Upper lobe of left lung (tissue), 6 donors: ENCODE measurements at places on chromosomes 7 and 10. TPM values are rescaled to one million over a fixed set of nuclear protein-coding genes. Genes with fewer than 3 reads are reported as not detected.
A peak's percentile ranks its signal among the peaks of the same experiment; 100 is the strongest.

GRCh38 chr10:132319853-132320653 lies 11.9 kb upstream of the LRRC27 start:
- peak overlapping the region; percentile 22 for H3K27ac ChIP-seq
- H3K36me3 ChIP-seq = no peaks in the 10 kb centered on the region
- no peak for DNase-seq
- peaks cover 6% of the 10 kb centered on the region for H3K4me1 ChIP-seq
- H3K4me3 ChIP-seq = no peak overlapping the region
- no peaks in the 10 kb centered on the region for H3K27me3 ChIP-seq

The INHBA gene
- 69.8 TPM for total RNA-seq

- H3K4me1 ChIP-seq = peaks cover 16% of the 10 kb centered on the region
- H3K36me3 ChIP-seq = no peaks in the 10 kb centered on the region
- H3K4me3 ChIP-seq = no peak overlapping the region
- H3K27ac ChIP-seq = no peak overlapping the region
- H3K27me3 ChIP-seq = no peaks in the 10 kb centered on the region
Measured at GRCh38 chr10:119521443-119522204, 20.9 kb downstream of the RGS10 start.

The TSPAN33 gene
- total RNA-seq = 2.6 TPM

The PDE6C gene
- not detected for total RNA-seq

DNA sequence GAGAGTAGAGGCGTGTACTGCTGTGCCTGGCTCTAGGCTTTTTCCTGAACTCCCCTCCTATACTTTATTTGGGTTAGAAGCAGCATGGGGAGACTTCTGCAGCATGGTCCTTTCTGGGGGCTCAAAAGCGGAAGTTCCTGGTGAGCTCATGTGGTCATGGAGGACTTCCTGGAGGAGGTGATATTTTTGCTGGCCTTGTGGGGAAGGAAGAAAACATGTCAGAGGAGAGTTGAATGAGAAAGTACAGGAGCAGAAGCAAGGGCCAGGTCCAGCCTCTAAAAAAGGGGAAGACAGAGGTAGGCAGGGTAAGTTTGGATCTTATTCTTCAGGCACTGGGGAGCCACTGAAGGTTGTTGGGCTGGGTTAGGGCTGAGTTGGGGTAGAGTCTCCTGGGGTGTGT lies 45.5 kb downstream of the CASTOR2 start:
- H3K27me3 ChIP-seq = no peaks in the 10 kb centered on the region
- no peaks in the 10 kb centered on the region for H3K36me3 ChIP-seq
- DNase-seq = no peak
- no peaks in the 10 kb centered on the region for H3K4me1 ChIP-seq
- no peak overlapping the region for H3K4me3 ChIP-seq

DNA sequence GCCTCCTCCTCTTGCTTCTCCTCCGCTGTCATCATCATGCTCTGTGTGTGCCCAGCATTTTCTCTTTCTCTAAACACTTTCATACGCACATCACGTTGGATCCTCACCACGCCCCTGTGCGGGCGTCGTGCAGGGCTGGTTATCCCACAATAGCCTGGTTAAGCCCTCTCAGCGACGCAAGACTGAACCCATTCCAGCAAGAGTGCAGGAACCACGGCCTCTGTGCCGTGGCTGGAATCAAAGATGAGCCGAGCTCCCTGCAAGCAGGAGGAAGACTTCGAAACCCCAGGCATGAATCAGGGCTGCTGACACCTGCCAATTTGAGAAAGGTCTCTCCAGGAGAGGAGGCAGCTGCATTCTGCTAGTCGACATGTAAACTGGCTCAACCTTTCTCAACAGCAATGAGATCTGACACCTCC lies 74.8 kb upstream of the FOXK1 start:
- no peaks in the 10 kb centered on the region for H3K27me3 ChIP-seq
- no peak overlapping the region for H3K27ac ChIP-seq
- no peaks in the 10 kb centered on the region for H3K36me3 ChIP-seq
- no peak overlapping the region for H3K4me3 ChIP-seq
- no peak for DNase-seq
- no peaks in the 10 kb centered on the region for H3K4me1 ChIP-seq

- H3K27me3 ChIP-seq = no peaks in the 10 kb centered on the region
- no peak overlapping the region for H3K27ac ChIP-seq
- peaks cover 68% of the 10 kb centered on the region for H3K36me3 ChIP-seq
- no peaks in the 10 kb centered on the region for H3K4me1 ChIP-seq
- DNase-seq = no peak
Measured at GRCh38 chr7:151141855-151142685, 25.4 kb downstream of the GBX1 start.

- peaks cover 47% of the 10 kb centered on the region for H3K4me1 ChIP-seq
- peak overlapping the region; percentile 61 for H3K27ac ChIP-seq
- DNase-seq = peak; percentile 28
- no peaks in the 10 kb centered on the region for H3K36me3 ChIP-seq
- no peaks in the 10 kb centered on the region for H3K27me3 ChIP-seq
Measured at GRCh38 chr7:2843191-2843685, 870 bp downstream of the GNA12 start.

GRCh38 chr10:26780793-26781601 lies 79.8 kb downstream of the ABI1 start:
- no peak overlapping the region for H3K27ac ChIP-seq
- DNase-seq = no peak
- no peaks in the 10 kb centered on the region for H3K27me3 ChIP-seq
- no peaks in the 10 kb centered on the region for H3K36me3 ChIP-seq
- H3K4me3 ChIP-seq = no peak overlapping the region

The BTBD16 gene
- total RNA-seq = not detected

The SVOPL gene
- 0.63 TPM for total RNA-seq

GRCh38 chr10:113025487-113025886 lies 75.4 kb downstream of the TCF7L2 start:
- no peaks in the 10 kb centered on the region for H3K36me3 ChIP-seq
- no peak overlapping the region for H3K27ac ChIP-seq
- peaks cover 45% of the 10 kb centered on the region for H3K4me1 ChIP-seq
- no peaks in the 10 kb centered on the region for H3K27me3 ChIP-seq

- no peaks in the 10 kb centered on the region for H3K27me3 ChIP-seq
- H3K36me3 ChIP-seq = no peaks in the 10 kb centered on the region
- no peak overlapping the region for H3K4me3 ChIP-seq
- H3K4me1 ChIP-seq = no peaks in the 10 kb centered on the region
- H3K27ac ChIP-seq = no peak overlapping the region
- no peak for DNase-seq
Measured at GRCh38 chr7:121244120-121244870, 84.5 kb upstream of the WNT16 start.

The CLDN4 gene
- total RNA-seq = 116 TPM

The C10orf62 gene
- total RNA-seq = not detected

DNA sequence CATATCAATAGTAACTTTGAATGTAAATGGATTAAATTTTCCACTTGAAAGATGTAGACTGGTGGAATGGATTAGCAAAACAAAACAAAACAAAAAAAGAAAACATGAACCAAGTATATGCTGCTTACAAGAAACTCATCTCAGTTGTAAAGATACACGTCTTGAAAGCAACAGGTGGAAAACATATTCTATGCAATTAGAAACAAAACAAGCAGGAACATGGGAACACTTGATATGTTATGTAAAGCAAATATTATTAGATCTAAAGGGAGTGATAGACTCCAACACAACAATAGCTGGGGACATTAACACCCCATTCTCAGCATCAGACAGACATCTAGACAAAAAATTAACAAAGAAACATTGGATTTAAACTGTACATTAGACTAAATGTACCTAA lies 46.4 kb upstream of the CDK6 start:
- H3K27me3 ChIP-seq = no peaks in the 10 kb centered on the region
- no peak for DNase-seq
- H3K4me3 ChIP-seq = no peak overlapping the region
- no peaks in the 10 kb centered on the region for H3K36me3 ChIP-seq
- H3K4me1 ChIP-seq = no peaks in the 10 kb centered on the region

The PSD gene
- total RNA-seq = 10.1 TPM

DNA sequence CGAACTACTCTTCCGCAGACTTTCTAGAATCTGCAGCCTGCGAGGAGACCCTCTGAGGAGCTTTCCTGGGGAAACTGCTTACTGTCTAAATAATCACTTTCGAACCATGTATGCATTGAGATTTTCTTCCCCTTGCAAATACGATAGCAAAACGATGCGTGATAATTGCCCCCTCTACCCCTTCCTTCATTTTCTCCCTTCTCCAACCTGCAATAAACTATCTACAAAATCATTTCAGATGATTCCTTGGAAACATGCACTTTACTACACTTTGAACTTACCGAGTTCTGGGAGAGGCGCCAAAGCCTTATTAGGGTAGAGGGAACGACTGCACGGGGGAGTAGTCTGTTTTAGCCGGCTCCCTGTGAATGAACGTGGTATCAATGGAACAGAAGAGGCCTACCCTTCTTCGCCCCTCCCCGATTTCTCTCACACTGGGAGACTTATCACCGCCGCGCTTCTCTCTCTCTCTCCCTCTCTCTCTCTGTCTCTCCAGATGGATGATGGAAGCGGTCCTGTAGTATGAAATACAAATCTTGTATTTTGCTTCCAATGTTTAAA lies at the start of gene FGFBP3:
TSS of gene FGFBP3 (minus strand) at position 370 of the 561 bp plus-strand sequence. CDS start 517 bp downstream, outside the sequence.
- DNase-seq = no peak
- no peaks in the 10 kb centered on the region for H3K36me3 ChIP-seq
- peak within 1 kb of the TSS; percentile 70 for H3K4me3 ChIP-seq
- peaks cover 20% of the 10 kb centered on the region for H3K4me1 ChIP-seq

DNA sequence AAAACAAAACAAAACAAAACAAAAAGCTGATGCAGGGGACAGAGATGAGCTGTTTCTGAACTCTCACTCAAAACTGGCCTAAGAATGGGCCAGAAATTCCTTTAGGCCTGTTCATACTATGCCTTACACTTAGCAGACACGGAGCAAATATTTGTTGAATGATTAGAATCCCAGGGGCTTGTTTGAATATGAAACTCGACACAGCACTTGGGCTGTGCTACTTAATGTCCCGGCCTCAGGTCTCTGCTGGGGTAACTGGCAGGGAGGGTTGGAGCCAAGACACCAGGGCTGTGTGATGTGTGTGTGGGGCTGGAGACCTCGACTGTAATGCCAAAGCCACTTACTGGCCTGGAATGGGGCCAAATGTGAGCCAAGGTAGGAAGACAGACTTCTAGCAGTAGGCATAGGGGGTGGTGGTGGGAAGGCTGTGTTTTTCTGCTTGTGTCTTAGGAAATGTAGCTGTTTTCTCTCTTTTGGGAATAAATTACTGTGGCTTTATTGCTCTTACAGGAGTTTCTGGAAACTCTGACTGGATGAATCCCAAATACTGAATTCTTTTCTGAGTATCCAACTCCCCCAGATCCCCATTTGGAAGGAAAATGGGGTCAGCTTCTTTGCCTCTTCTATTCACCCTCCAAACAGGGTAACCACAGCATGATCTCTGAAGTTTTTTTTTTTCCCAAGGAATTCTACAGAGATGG lies 66.7 kb downstream of the EMX2 start:
- H3K27me3 ChIP-seq = no peaks in the 10 kb centered on the region
- no peak overlapping the region for H3K27ac ChIP-seq
- H3K4me1 ChIP-seq = no peaks in the 10 kb centered on the region

DNA sequence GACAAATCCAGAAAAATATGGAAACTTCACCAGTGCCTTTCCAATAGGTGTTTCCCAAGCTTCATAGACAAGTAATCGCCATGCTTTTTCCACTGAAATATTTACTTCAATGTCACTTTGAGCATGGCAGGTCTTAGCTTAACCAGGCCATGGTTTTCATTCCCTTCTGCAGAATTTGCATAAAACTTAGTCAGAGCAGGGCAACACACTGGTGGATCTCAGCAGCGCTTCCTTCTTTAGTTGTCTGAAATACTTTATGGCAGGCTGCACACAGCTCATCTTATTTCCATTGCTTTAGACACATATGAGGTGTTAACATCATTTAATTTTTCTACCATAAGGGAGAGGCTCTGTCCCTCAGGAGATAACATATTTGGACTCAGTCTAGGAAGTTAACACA lies 102.9 kb upstream of the AHR start:
- H3K36me3 ChIP-seq = no peaks in the 10 kb centered on the region
- no peaks in the 10 kb centered on the region for H3K27me3 ChIP-seq
- H3K27ac ChIP-seq = no peak overlapping the region
- DNase-seq = no peak
- H3K4me3 ChIP-seq = no peak overlapping the region
- H3K4me1 ChIP-seq = no peaks in the 10 kb centered on the region

DNA sequence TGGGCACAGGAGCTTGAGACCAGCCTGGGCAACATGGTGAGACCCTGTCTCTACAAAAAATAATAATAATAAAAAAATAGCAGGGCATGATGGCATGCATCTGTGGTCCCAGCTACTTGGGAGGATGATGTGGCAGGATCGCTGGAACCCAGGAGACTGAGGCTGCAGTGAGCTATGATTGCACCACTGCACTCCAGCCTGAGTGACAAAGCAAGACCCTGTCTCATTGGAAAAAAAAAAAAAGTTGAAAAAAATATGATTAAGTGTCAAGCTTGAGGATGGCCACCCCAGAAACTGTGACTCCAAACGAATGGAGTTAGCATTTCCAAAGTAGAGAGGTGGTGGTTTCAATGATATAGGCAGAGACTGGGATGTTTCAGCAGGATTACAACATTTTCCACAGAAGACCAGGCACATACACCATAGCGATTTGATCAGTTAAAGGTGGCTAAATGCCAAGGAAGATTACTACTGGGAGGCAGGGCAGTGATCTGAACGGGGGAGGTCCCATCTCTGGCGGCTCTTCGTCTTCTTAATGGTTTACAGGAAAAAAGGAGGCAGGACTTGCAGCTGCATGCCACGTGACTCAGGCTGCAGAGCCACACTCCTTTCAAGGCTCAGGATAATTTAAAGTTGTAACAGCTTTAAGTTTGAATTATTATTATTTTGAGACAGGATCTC lies 250.6 kb upstream of the GALNT17 start:
- no peak overlapping the region for H3K4me3 ChIP-seq
- H3K27ac ChIP-seq = no peak overlapping the region
- H3K4me1 ChIP-seq = no peaks in the 10 kb centered on the region
- no peaks in the 10 kb centered on the region for H3K27me3 ChIP-seq
- DNase-seq = no peak
- H3K36me3 ChIP-seq = no peaks in the 10 kb centered on the region

GRCh38 chr10:63491588-63492316 lies 26.0 kb upstream of the JMJD1C start:
- peaks cover 15% of the 10 kb centered on the region for H3K4me1 ChIP-seq
- no peak overlapping the region for H3K4me3 ChIP-seq
- H3K36me3 ChIP-seq = no peaks in the 10 kb centered on the region

The RTKN2 gene
- total RNA-seq = 47.1 TPM

GRCh38 chr7:131605280-131605878 lies 49.0 kb upstream of the PODXL start:
- no peak overlapping the region for H3K27ac ChIP-seq
- no peaks in the 10 kb centered on the region for H3K27me3 ChIP-seq
- no peak overlapping the region for H3K4me3 ChIP-seq
- no peak for DNase-seq
- no peaks in the 10 kb centered on the region for H3K36me3 ChIP-seq

GRCh38 chr7:65379318-65379717 lies 5.7 kb downstream of the ZNF92 start:
- H3K4me1 ChIP-seq = peaks cover 27% of the 10 kb centered on the region
- no peaks in the 10 kb centered on the region for H3K27me3 ChIP-seq
- DNase-seq = no peak
- no peak overlapping the region for H3K27ac ChIP-seq
- no peaks in the 10 kb centered on the region for H3K36me3 ChIP-seq
- H3K4me3 ChIP-seq = no peak overlapping the region

- no peak overlapping the region for H3K27ac ChIP-seq
- no peaks in the 10 kb centered on the region for H3K27me3 ChIP-seq
- H3K4me3 ChIP-seq = no peak overlapping the region
- no peak for DNase-seq
Measured at GRCh38 chr10:99777918-99778714, 4.3 kb upstream of the ABCC2 start.

The LBX1 gene
- total RNA-seq = 0.20 TPM
